ENCODE measurements at places on chromosomes 4 and X. TPM values are rescaled to one million over a fixed set of nuclear protein-coding genes. Genes with fewer than 3 reads are reported as not detected.

Gene FGFBP2
- not detected for total RNA-seq

Gene DCX
- total RNA-seq, result not detected

Gene S100P
- total RNA-seq, result 16.8 TPM

Gene HPGD
- 3.3 TPM for total RNA-seq

Gene PDE5A
- total RNA-seq, result 0.29 TPM

- peak; percentile 37 for DNase-seq
These were observed 34.5 kb upstream of the HELT start for GRCh38 chr4:184983672-184984356.

DNA sequence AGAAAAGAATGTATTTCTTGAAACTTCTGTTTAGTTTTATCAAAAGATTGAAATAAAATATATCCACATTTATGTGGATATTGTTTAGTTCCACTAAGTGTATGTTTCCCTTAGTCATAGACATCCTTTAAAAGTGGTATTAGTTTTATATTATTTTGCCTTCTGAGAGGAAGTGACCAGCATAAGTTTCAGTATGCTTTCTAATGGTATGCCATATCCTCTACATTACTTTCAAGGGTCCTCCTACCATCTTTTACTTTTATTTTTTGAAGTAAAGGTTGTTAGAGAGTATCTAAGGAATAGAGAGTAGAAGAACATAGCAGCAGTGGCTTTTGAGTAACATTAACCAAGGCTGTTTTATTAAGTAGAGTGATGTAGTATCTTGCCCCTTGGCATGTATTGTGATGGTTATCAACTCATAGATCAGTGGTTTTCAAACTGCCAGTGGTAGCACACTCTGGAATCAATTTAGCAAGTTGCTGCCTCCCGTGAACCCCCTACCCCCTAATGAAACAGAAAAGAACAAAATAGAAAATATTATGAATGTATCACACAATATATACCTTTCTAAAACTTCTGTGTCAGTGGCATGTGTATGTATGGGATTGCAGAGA lies 44.8 kb downstream of the RBPJ start:
- no peak for DNase-seq

DNA sequence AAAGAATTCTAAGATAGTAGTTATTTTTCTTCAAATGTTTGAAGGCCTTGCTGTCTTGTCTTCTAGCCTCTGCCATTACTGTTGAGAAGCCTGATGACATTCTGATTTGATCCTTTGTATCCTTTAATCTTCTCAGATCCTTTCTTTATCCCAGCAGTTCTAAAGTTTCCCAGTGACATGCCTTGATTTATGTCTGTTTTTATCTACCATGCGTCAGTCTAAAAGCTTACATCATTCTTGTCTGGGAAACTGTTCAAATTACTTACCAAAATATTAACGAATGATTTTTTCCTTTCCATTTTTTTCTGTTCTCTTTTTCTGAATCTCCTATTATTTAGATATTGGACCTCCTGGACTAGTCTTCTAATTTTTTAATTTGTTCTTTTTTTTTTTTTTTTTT lies 78.3 kb upstream of the HELT start:
- no peak for DNase-seq

GRCh38 chr4:21775703-21776102 lies 172.9 kb downstream of the KCNIP4 start:
- no peak for DNase-seq

- peak; percentile 65 for DNase-seq
These were observed at the start of gene ABCG2 for GRCh38 chr4:88158489-88159228. TSS of gene ABCG2 (minus strand) at chr4:88158639. CDS start at chr4:88139995, 18,644 bp downstream.

DNA sequence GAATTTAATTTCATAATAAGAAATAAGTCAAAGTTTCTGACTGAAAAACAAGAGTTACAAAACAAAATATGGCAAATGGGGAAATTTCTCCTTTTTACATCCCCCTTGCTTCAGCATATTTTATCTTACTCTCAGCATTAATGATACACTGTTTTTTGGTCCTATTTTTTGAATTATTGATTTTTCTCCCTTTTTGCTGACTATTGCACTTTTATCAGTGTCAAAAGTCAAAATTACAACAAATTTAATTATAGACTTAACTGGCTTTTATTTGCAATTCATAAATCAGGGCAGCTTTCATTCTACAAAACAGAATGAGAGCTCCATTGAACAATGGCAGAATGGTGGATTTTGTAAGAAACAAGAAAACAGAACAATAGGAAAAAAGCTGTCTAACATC lies 901.9 kb downstream of the FAT4 start:
- no peak for DNase-seq

GRCh38 chr4:54095110-54095825 lies 4.7 kb upstream of the GSX2 start:
- DNase-seq, result no peak

DNA sequence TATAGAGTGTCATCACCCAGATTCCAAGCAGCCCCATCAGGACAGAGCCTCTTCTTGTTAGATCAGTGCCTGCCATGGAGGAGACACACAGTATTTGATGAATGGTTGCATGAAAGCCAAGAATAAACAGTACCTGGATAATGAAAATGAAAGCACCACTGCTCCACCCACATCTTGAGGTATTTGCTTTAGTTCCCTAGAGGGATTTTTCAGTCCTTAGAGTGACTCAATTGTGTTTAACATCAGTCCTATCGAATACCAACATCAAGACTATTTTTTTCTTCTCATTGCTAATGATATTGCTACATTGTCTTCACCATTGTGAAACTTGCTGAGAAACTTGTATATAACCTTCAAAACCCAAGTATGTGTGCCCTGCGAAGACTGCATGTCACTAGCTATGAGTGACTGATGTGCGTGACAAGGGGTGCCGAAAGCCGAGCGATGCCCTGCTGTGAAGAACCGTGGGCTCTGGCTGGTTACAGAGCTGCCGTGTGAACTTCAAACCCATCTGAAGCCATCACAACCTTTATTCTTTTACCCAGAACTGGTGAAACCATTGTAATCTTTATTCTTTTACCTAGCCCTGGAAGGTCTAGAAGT lies 211.3 kb upstream of the FAT1 start:
- DNase-seq, result no peak

DNA sequence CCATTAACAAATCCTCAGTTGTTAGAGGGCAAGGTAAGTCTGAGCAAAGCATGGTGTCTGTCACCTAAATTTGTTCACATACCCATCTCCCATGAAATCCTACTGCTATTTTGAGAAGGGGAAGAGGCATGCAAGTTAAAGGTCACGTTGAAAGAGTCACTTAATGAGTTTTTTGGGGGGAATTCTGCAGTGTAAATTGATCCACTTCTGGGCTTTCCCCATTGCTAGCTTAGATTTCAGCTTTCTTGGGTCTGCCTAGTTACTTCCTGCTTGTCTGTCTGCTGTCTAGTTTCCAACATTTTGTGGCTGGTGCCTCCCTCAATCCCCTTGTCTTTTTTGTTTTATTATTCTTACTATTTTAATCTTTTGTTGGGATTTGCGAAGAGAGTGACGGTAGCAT lies 32.0 kb downstream of the CEP135 start:
- DNase-seq, result no peak

- DNase-seq, result no peak
These were observed 48.9 kb downstream of the CXCL1 start for GRCh38 chr4:73918058-73918457.

DNA sequence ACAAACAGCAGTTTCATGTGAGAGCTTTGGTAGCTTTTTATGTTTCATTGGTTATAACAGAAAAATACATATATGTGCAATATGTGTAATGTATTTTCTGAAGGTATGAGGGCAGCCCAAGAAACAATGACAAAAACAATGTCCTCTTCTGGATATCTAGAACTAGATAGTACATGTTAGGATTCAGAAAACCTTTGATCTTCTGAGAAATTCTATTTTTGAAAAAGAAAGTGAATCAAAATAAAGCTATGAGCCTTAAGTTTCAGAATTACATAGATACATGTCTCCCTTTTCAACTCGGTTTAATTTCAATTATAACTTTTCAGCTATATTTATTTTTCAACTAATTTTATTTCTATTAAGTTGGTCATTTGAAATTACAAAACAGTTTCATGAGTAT lies 131.9 kb downstream of the REELD1 start:
- DNase-seq, result no peak

DNA sequence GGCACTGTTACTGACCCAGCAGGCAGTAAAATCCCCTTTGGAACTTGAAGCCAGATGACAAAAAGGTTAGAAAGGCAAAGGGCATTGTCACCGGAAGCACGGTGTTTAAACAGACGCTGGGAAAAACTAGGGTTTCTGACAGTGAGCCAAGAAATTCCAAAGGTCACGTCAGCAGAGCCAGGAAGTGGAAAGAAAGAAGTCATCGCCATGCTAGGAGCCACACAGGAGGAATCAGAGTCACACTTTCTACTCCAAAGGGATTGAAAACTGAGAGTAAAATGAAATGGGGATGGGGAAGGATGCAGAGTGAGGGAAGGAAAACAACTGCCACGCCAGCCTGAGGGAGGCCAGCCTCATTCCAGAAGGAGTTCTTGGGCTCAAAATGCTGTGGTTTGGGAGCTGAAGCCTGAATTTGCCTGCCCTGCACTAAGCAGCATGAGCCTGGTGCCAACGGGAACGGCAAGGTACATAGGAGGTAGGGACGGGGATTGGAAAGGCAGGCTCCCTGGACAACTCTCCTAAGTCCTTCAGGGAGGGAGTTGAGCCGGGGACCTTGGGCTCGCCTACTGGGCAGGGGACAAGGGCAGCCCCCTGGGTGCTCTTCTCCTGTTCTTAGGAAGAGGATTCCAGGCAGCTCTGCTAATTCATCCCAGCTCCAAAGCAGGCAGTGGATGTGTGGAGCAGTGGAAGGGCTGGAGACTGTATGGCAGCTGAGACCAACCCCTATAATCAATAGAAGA lies 66.8 kb downstream of the SOWAHB start:
- DNase-seq, result no peak

Data from K562 (cell line).